ENCODE measurements at places on chromosomes 1 and 21. TPM values are rescaled to one million over a fixed set of nuclear protein-coding genes. Genes with fewer than 3 reads are reported as not detected.

GRCh38 chr1:228986093-228986904 is 251.0 kb downstream of the RHOU start:
- peak; percentile 85 for DNase-seq

DNA sequence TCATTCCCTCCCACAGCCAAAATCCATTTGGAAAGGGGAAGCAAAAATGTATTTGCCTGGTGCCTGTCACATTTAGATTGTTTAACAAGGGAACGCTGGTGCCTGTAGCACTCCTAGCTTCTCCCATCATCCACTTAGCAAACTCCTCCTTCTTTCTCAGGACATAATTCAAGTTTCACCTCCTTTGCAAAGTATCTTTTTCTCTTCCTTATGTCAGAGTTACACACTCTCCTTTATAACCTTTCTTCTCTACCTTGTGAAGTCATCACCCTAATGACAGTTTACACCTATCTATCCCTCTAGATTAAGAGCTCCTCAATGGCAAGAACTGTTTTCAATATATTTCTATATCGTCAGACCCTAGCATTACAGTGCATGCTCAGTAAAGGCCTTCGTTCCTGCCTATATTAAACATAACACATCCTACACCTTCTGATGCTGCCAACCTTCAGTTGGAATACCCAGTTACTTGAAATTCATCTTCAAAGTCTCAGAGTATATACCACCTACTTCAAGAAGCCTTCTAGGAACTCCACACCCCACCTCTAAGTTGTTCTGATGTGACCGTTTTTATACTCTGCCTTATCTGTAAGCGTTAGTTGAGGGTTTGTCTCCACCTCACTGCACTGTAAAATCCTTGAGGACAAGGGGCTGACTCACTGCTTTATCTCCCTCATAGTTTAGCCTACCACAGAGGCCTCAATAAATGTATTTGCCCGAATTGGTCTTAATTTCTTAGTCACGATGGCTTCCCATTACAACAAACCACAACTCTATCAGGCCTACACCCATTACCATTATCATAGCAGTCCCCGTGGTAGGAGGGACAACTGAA is 1.0 kb upstream of the EPS15 start:
- DNase-seq, result no peak

DNA sequence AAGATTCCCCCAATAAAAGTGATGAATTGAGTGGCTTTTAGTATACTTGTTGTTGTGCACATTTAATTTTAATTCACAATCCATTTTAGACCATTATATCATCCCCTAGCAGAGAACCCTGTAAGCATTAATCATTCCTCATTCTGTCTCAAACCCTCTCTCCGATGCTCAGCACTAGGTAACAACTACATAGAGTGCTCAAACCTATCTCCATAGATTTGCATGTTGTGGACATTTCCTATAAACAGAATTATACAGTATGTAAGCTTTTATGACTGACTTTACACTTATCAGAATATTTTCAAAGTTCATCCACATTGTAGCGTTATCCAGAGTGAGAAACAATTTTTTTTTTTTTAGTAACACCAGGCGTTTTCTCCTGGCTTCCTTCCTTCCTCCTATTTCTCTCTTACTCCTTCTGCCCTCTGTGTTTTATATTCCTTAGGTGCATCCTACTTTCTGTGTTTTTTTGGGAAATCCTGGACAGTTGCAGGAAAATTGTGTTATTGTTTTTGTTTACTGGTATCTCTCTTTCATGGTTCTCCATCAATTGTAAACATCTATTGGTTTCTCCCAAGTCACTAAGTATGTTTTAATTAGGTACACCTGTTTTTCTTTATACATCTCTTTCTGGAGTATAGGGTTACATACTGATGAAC is 1528.0 kb upstream of the TPTE start:
- no peak for DNase-seq

- DNase-seq, result no peak
These were observed 43.6 kb downstream of the FAAH start for GRCh38 chr1:46437723-46438122.

DNA sequence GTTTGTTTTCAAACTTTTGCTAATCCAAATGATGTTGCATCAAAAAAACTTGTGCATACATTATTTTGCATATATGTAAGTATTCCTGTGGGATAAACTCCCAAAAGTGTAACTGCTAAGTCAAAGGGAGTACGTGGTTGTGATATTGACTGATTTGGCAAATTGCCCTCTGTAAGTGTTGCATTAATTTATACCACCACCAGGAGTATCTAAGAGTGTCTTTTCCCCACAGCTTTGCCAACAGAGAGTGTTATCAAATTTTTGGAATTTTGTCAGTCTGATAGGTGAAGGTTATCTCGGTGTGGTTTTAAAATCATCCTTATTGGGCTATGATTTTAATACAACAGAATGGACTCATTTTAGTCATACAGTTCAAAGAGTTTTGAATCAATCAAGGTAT is 30.1 kb upstream of the PARP1 start:
- DNase-seq, result no peak

- DNase-seq, result no peak
These were observed 44.3 kb downstream of the PCP4 start for GRCh38 chr21:39911286-39912199.

GRCh38 chr1:233343262-233343661 is 15.7 kb downstream of the MAP3K21 start:
- no peak for DNase-seq

- no peak for DNase-seq
These were observed 749 bp upstream of the EFHD2 start for GRCh38 chr1:15408890-15409387.

- no peak for DNase-seq
These were observed 776.6 kb downstream of the AMY1C start for GRCh38 chr1:104526158-104526795.

- no peak for DNase-seq
These were observed 85.9 kb downstream of the CENPF start for GRCh38 chr1:214688891-214689290.

DNA sequence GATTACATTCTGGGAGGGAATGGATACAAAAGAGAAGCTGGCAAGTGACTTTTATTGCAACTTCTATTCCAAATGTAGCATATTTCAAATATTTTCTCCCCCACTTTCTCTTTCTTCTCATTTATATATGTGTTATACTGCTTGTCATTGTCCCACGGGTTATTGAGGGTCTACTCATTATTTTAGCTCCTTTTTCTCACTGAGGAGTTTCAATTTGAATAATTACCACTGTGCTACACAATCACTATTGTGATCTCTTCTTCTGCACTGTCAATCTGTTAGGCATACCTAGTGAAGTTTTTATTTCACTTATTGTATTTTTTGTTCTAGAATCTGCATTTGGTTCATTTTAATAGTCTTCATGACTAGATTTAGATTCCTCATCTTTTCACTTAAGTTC is 339.7 kb downstream of the PTPRC start:
- no peak for DNase-seq

DNA sequence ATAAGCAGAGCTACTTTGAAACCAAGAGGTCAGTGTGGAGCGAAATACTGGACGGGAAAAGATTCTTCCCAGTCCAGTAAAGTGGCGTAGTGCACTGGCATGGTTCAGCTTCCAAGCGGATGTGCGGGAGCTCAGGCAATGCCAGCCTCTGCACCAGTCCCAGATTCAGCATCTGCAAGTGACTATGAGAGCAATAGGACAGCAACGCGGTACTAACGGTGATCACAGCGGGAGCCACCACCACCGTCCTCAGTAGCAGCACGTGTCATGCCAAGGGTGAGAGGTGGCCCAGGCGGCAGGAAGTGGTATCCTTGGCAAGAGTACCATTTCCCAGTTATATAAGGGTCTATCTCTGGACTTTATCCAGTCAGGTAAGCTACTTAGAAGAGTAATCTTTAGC is 17.8 kb downstream of the PLD5 start:
- DNase-seq, result no peak

DNA sequence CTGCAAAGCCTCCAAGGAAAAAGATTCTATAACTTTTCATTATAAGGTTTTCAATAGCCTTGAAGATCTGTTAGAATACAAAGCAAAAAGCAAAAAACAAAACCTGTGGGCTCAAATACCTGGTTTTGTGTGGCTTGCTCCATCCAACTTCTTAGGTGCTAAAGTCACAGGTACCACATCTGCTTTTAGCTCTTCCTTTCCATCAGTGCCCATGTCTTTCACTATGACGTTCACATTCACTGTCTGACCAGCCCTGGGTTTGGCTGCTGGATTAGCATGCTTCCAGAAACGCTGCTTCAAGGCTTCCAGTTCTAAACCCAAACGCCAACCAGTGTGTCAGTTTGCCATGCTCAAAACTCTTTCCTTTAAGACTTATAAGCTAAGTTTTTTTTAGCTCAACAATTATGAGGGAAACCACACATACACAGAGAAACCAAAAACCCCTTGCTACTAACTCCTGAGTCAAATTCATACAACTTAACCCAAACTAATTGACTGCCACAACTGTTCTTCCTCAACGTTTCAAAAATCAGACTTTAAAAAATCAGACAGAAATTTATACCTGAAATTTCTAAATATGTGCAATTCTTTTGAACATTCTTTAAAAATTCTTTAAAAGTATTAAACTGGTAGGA is 16.0 kb downstream of the CLSPN start:
- no peak for DNase-seq

GRCh38 chr1:244019982-244020485 is 31.0 kb upstream of the ZBTB18 start:
- DNase-seq, result no peak

GRCh38 chr1:213020016-213020415 is 4.3 kb upstream of the ANGEL2 start:
- DNase-seq, result no peak

PTGS2 gene
- total RNA-seq, result 3.1 TPM

THEM5 gene
- 91.9 TPM for total RNA-seq

EPHA10 gene
- 0.37 TPM for total RNA-seq

KPRP gene
- 219 TPM for total RNA-seq

ELAVL4 gene
- total RNA-seq, result 0.49 TPM

SERTAD4 gene
- total RNA-seq, result 17.6 TPM

OR10Z1 gene
- total RNA-seq, result not detected

SLC27A3 gene
- 70.3 TPM for total RNA-seq

ADAMTS1 gene
- 19.4 TPM for total RNA-seq

Data from lower leg skin (tissue), 4 donors.